Stimulated activated CD4-positive, alpha-beta T cell treated with anti-CD3 and anti-CD28 coated beads, TNF-alpha, amount 100 ng/mL, for 1 hour (primary cell): ENCODE measurements at places on chromosomes 5 and 9.
A peak's percentile ranks its signal among the peaks of the same experiment; 100 is the strongest.

DNA sequence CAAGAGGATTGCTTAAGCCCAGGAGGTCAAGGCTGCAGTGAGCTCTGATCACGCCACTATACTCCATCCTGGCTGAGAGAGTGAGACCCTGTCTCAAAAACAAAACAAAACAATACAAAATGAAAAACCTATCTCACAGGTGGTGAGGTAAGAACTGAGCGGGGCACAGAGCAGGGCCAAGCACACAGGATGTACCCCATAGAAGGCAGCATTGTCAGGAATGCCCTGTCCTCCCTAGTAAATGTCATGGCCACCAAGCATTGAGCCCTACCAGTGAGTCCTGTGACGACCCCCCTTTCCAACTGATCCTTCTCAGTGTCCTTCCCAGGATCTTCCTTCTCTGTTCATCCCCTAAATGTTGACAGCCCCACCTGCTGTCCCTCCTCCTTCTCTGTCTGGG, 44.6 kb upstream of the ALDH1B1 start:
- DNase-seq = no peak

DNA sequence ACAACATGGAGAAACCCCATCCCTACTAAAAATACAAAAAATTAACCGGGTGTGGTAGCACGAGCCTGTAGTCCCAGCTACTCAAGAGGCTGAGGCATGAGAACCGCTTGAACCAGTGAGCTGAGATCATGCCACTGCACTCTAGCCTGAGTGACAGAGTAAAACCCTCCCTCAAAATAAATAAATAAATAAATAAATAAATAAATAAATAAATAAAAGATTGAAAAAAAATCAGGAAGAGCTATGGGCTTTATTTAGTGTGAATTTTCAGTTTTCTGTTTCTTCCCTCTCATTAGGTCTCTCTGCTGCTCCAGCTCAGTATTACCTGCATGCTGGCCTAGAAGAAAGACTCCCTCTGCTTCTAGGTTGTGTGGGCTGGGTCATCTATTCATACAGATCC, 47.8 kb upstream of the TRMT10B start:
- no peak for DNase-seq

- no peak for DNase-seq
Observed at GRCh38 chr5:177545487-177546257, 8.7 kb downstream of the FAM193B start.

DNA sequence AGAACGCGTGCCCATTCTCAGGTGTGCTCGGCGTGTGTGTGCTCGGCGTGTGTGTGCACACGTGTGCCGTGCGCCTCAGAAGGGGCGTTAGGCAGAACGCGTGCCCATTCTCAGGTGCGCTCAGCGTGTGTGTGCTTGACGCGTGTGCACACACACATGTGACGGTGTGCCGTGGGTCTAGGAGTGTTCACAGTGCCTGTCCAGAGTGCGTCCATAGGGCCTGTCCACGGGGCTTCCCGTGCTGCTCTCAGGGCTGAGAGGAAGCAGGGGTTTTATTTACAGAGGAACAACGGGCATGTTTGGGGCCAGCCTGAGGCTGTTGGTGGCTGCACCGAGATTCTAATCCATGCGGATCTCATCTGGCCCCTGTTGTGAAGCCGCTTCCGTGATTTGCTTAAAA, 14.2 kb upstream of the AHRR start:
- no peak for DNase-seq

GRCh38 chr5:29378104-29378503, 1815.4 kb upstream of the CDH6 start:
- no peak for DNase-seq

DNA sequence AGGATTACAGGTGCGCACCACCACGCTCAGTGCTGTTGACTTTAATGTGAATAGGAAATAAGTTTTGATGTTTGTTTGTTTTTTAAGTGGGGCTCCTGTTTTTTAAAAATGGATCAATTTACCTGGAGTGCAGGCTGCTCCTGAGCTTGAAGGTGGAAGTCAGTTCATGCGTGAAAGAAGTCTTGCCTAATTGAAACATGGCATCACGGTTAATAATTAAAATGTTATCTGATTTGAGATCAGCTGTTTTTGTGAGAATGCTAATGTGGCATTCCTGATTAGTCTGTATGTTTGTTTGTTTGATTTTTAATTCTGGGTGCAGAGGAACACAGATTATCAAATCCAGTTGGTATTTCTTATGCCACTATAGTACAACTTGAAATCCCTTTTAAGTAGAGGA, 6.5 kb downstream of the SFXN1 start:
- DNase-seq = no peak

DNA sequence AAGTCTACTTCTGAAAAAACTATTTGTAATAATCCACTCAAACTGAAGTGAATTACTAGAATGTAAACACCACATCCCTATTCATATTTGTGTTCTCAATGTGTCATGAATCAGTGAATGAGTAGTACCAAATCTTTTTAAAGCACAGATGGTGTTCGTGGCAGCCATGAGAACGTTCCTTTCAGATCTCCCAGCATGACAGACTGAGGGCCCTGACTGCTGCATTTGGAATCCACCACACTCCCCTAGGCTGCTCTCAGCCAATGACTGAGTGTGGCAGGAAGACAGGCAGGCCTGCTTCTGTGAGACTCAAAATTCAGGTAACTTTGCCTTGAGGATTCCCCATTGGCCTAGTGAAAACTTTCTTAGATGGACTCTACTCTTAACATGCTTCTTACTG, 10.9 kb upstream of the JMY start:
- DNase-seq = no peak

DNA sequence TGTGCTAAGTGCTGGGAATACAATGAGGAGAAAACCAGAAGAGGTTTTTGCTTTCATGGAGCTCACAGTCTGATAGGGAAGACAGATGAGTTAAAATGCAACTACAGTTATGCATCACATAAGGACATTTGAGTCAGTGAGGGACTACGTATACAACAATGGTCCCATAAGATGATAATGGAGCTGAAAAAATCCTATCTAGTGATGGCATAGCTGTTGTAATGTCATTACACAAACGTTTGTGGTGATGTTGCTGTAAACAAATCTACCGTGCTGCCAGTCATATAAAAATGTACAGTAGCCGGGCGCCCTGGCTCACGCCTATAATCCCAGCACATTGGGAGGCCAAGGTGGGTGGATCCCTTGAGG, 110.1 kb upstream of the RAD23B start:
- DNase-seq = no peak

DNA sequence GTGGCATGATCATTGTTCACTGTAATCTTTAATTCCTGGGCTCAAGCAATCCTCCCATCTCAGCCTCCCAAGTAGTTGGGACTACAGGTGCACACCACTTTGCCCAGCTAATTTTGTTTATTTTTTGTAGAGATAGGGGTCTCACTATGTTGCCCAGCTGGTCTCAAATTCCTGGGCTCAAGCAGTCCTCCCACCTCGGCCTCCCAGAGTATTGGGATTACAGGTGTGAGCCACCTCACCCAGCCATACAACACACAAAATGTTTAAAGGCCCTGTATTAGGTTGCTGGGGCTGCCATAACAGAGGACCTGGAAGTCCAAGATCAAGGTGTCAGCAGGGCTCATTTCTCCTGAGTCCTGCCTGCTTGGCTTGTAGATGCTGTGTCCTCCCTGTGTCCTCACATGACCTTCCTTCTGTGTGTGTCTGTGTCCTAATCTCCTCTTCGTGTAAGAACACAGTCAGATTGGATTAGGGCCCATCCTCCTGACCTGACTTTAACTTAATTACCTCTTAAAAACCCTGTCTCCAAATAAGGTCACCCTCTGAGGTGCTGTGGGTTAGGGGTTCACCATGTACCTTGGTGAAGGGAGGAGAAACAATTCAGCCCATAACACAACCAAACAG, 5.4 kb downstream of the UBE2QL1 start:
- DNase-seq = no peak

- no peak for DNase-seq
Observed at GRCh38 chr9:107294756-107295155, 11.7 kb downstream of the RAD23B start.

DNA sequence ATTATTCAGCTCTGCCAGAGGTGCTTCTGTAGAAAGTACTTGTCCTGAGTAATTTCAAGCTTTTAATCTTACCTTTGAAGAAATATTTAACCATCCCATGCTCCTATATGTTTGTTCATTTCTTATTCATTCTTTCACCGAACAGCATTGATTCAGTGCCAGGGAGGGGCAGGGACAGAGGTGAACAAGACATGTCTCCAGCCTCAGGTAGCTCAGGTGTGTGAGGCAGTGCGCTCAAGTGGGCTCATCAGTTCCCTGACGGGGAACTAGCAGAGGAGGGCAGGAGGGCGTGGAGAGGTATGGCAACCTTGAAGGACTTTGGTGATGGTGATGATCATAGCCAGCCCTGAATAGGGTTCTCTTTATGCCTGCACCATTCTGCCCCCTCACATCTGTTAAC, 25.9 kb downstream of the ERGIC1 start:
- DNase-seq = no peak

DNA sequence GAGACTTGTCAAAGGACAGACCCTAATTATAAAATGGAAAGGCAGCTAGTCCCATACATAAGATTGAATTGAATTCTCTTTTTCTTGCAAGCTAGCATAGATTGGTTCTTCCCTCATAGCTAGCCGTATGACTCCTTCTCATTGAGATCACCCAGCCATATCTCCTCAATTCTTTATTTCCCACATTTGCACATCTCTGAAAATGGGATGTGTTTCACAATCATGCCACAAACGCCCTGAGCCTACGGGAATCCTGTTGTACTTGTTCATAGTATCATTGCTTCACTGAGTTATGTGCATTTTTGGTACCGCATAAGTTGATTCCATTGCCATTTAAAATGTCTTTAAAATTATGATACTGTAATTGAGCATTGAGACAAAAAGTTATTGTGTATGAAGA, 90.5 kb downstream of the PCSK1 start:
- DNase-seq = no peak

DNA sequence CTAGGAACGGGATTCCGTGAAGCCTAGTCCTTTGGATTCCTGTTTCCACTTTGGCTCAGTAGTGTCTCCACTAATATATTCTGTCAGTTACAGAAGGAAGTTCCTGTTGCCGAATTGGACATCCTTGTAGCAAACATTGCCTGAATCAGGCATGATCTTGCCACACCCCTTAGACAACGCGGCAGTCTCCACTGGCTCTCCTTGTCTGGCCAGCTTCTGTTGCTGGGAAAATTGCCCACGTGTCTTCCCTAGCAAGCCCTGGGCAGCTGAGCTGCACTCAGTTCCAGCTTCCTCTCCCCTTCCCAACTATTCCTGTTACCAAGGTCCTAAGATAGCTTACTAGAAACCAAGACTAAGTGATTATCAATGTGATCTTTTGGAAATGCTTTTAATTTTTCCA, 316.6 kb upstream of the RIOK2 start:
- no peak for DNase-seq

DNA sequence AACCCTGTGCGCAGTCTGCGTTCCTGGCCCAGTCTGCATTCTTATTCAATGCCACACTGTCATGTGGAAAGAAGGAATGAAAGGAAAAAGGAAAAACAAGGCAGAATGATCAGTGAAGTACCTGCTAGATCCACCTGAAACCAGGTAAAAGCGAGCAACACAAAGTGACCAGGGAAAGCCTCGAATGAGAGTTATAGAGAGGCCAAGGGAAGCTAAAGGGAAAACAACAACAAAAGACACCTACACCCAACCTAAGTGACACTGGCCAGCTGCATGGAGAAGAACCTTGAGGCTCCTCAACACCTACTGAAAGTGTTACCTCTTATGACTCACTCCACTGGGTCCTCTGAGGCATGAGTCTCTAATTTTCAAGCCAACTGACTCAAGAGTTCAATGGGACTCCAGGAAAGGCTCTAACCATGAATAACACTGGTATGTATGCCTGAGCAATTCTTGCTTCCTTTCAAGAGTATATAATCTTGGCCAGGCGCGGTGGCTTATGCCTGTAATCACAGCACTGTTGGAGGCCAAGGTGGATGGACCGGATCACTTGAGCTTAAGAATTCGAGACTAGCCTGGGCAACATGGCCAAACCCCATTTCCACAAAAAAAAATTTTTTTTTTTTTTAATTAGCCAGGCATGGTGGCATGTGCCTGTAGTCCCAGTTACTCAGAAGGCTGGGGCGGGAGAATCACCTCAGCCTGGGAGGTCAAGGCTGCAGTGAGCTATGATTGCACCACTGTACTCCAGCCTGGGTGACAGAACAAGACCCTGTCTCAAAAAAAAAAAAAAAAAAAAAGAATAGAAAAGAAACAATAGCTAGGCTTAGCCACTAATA, 29.0 kb downstream of the MTMR12 start:
- no peak for DNase-seq

DNA sequence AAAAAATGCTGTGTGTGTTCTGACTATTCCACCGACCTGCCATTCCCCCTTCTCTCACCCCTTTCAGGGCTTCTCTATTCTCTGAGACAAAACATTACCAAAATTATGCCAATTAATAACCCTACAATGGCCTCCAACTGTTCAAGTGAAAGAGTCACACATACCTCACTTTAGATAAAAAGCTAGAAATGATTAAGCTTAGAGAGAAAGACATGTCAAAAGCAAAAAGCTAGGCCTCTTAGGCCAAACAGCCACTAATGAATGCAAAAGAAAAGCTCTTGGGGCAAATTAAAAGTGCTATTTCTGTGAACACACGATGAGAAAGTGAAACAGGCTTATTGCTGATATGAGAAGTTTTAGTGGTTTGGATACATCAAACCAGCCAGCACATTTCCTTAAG, 279.6 kb upstream of the GRAMD2B start:
- DNase-seq = no peak

DNA sequence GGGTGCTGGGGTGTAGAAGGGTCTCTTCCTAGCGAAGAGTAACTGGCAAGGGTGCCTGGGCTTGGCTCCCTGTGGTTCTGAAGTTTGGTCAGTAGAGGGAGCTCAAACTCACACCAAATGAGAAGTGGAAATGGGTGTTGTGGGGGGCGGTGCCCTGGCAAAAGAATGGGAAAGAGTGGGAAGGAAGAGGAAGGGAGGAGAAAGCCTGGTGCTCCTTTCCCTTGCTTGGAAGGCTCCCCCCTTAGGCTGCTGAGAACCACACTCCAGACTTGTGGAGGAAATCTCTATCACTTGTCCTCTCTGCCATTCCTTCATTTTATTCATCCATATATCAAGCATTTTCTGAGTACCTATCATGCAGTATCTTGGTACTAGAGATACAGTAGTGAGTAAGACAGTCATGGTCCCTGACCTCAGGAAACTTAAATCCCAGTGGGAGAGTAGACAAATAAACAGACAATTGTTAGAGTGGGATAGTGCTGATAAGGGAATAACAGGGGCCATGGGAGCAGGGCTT, 13.0 kb downstream of the SLC4A9 start:
- DNase-seq = peak; percentile 11

DNA sequence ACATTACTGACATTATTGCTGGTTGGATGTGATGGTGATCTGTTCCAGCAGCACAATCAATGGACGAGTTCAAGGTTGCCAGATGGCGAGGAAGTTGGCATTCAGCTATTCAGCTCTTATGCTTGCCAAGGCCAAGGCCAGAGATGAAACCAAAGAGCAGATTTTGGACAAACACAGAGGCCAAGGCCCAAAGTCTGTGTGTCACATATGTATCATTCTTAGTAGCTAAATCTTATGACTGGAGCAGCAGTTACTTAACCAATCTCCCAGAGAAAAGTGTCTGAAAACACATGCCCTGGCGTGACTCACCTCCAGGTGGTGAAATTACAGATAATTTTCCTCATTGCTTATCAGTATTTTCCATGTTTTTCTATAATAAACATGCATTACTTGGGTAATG, 189.0 kb upstream of the EGFLAM start:
- no peak for DNase-seq
